ENCODE measurements at places on chromosomes 3 and 15.

GRCh38 chr15:59879506-59880265 is 124.4 kb upstream of the FOXB1 start:
- no peak for DNase-seq

DNA sequence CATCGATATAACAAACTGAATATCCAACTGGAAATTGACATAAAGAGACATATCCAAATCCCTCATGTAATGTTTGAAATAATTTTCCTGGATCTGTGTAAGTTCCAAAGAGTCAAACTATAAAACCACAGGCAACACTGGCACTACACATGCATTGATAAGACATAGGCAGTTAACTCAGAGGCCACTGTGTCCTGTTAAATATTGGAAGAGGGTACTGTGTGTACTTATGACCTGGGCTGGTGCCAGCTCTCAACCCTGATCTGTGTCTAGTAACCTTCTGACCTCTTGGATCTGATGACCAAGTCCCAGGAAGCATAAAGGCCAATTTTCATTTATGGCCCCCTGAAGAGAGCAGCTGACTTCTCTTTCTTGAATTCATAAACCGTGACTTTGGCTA is 4.5 kb downstream of the NR1I2 start:
- no peak for DNase-seq

DNA sequence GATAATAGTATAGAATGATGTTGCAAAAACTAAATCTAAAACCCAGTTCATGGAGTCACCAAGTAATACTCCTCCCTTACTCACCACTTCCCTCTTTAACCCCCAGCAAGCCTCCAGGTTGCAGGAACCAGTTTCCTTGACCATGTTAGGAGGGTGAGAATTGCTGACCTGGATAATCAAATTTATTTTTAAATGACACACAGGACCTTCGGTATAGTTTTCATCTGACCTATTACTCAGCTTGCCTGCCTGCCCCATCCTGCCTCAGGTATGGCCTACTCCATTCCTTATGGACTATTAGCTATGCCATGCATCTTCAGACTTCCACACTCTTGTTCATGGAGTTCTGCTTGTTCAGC is 883 bp downstream of the RTP4 start:
- no peak for DNase-seq

GRCh38 chr3:141302364-141303141 is 65.8 kb upstream of the ZBTB38 start:
- no peak for DNase-seq

DNA sequence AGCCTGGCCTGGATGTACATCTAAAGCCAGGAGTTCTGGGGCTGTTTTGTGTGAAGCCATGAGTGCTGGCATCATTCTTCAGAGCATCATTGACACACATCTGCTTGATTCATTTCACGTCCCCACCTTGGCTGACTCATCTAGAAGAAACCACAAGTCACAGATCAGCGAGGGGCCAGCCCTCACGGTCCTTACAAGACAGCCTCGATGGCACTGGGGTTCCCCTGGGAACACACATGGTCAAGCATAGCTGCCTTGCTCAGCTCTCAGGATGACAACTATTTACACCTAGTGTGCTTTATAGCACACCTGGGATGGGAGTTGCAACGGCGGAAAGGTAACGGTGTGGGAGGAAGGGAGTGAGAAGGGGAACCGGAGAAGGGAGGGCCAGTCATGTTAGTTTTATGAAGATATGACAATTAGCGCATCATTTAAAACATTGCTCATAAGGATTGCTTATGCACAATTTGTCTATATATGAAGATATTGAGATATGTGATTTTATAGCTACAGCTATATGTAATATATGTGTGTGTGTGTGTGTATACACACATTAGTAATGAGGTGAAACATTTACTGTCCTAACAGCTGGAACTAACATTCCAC is 227.1 kb downstream of the RPLP1 start:
- no peak for DNase-seq

GRCh38 chr15:59296181-59296617 is 76.5 kb downstream of the MYO1E start:
- DNase-seq: no peak

GRCh38 chr15:85597155-85597815 is 197.4 kb downstream of the KLHL25 start:
- DNase-seq: no peak

DNA sequence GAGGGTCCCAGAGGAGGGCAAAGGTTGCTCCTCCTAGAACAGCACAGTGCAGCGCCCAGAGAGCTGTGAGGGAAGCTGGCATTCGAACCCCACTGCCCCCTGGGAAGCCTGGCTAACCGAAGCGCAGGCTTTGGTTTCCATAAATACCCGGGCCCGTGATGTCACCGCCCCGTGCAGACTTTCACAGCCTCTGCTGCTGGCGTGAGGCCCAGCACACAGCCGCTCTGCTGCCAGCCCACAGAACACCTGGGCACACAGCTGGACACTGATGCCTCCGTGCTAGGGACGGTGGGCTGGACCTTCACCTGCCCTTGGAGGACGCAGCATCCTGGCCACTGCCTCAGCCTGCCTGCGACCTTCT is 1.0 kb downstream of the IQSEC1 start:
- peak; percentile 18 for DNase-seq

DNA sequence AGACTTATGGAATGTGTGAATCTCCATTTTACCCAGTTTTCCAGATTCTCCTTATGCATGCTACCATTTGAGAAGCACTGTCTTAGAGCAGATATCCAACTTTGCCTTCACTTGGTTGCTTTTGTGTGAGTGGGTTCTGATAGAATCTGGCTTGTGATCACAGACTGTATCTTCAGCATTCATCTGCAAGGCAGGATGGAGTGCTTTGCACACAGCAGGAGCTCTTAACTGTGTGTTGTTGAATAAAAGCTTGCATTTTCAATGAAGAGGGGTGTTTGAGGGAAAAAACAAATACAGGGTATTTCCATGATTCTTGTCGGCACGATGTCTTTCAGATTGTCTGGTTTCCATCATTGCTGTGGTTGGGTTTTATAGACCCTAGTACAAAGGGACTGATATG is 24.4 kb downstream of the IL1RAP start:
- no peak for DNase-seq

GRCh38 chr3:149784064-149784704 is 8.2 kb downstream of the ANKUB1 start:
- DNase-seq: no peak

DNA sequence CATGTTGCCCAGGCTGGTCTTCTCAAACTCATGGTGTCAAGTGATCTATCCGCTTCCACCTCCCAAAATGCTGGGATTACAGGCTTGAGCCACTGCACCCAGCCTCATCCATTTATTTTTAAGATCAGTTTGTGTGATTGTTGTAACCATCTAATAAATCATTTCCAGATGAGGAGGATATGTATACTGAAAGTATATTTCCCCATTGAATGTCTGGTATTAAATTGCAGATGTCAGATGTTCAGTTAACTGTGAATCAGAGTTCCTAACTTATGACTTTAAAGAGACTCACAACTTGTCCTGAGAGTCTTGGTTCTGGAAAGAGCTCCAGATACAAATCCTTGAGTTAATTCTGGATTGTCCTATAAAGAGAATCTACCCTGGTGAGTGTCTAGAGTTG is 62.4 kb downstream of the TRIM71 start:
- no peak for DNase-seq

DNA sequence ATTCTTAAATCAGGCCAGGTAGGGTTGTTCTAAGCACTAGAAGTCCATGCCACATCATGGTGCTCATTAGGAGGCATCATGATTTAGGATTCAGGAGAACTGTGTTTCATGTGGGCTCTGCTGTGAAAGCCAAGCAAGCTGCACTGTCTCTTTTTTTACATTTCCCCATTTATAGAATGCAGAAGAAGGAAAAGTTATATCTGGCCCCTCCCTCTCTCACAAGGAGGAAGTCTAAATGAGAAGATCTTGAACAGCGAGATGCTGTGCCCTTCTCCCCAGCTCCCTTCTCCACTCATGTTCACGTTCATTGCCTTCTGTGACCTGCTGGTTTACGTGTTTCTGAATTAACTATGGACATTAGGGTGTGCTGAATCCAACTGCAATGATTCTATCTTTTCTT is 178.5 kb upstream of the RASGRP1 start:
- DNase-seq: no peak

DNA sequence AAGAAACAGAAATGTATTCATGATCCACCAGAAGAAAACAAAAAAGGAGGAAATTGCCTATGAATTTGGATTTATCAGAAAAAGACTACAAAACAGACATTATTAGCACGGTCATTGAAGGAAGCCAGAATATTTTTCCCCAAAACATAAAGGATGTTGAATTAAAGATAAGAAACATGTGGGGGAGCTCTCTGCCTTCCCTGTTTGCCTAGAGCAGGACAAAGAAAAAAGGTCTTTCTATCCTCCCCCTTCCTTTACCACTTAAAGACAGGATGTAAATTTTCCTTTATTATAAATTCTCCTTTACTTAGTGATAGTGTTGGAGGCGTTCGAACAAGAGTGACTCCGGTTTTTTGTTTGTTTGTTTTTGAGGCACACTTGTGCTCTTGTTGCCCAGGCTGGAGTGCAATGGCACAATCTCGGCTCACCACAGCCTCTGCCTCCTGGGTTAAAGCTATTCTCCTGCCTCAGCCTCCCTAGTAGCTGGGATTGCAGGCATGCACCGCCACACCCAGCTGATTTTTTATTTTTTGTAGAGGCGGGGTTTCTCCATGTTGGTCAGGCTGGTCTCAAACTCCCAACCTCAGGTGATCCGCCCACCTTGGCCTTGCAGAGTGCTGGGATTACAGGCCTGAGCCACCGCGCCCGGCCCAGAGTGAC is 14.9 kb upstream of the RPN1 start:
- no peak for DNase-seq

DNA sequence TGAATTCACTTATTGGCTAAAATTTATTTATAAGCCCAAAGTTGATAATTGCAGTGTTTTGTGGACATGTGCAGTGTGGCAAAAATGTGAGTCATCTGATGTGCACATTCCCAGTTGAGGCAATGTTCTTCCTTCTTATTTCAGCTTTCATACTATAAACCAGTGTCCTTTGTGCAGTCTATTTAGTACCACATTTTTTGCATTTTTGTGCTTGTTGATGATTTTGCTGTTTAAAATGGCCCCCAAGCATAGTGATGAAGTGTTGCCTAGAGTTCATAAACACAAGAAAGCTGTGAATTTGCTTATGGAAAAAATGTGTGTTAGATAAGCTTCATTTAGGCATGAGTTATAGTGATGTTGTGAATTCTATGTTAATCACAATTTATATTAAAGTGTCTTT is 19.4 kb upstream of the IL20RB start:
- DNase-seq: no peak

GRCh38 chr3:140187028-140187427 is 252.0 kb downstream of the CLSTN2 start:
- no peak for DNase-seq

GRCh38 chr3:131390331-131390730 is 8.8 kb downstream of the NUDT16 start:
- no peak for DNase-seq

DNA sequence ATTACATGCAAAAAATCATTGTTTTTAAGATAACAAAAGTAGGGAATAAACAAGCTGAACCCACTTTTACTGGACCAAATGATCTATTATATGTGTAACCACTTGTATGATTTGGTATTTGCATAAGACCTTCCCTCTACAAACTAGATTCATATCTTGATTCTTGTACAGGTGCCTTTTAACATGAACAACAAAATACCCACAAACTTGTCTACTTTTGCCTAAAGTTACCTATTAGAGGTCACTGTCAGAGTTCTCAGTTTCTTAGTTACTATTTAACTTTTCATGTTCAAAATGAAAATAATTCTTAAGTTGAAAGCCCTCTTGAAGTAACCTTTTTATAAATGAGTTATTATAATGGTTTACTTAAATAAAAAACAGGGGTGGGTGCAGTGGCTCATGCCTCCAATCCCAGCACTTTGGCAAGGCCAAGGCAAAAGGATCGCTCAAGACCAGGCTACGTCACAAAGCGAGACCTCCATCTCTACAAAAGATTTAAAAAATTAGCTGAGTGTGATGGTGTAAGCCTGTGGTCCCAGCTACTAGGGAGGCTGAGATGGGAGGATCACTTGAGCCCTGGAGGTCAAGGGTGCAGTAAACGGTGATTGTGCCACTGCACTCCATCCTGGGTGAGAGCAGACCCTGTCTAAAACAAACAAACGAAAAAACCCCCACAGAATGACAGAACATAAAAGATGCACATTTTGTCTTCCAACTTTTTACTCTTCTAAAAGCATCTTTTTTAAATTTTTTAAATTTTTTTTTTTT is 16.0 kb downstream of the ACTR8 start:
- no peak for DNase-seq

- DNase-seq: no peak
These were observed 188.9 kb upstream of the MEIS2 start for GRCh38 chr15:37289109-37289765.

GRCh38 chr3:163490119-163490518 is 1588.2 kb downstream of the SI start:
- no peak for DNase-seq

- DNase-seq: no peak
These were observed 76.1 kb downstream of the SCN10A start for GRCh38 chr3:38739931-38740330.
